ENCODE measurements at places on chromosomes 2 and 18.

- DNase-seq, result no peak
Observed at GRCh38 chr2:216465579-216466195, 33.0 kb upstream of the RPL37A start.

- DNase-seq, result no peak
Observed at GRCh38 chr2:139600166-139600565, 820.0 kb upstream of the NXPH2 start.

DNA sequence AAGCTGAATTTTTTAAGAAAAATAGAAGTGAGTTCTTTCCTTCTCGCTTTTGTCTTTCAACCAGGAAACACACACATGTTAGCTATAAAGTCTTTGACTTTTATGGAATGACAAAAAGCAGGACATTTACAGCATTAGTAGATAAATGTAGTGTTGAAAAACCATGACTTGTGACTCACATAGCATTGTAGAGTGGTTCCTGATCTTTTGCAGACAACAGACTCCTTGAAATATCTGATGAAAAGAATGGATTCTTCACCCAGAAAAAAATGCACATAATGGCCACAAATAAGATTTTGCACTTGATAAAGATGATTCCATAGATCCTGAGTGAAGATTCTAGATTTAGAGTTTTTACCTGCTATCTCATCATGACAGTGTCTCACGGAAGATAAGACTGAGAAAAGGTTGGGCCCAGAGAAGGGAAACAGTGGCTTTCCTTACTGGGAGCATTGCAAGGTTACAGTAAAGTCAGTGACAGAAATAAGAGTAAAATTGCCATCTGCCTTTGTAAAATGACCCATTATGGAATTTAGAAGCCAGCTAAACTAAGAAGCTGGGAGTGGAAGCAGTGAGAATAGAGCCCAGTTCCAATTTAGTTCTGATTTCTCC lies 14.0 kb downstream of the SMARCAL1 start:
- DNase-seq, result peak; percentile 46

- no peak for DNase-seq
Observed at GRCh38 chr18:24009651-24010333, 4.8 kb upstream of the TTC39C start.

GRCh38 chr2:3175568-3175955 lies 202.1 kb downstream of the EIPR1 start:
- no peak for DNase-seq

DNA sequence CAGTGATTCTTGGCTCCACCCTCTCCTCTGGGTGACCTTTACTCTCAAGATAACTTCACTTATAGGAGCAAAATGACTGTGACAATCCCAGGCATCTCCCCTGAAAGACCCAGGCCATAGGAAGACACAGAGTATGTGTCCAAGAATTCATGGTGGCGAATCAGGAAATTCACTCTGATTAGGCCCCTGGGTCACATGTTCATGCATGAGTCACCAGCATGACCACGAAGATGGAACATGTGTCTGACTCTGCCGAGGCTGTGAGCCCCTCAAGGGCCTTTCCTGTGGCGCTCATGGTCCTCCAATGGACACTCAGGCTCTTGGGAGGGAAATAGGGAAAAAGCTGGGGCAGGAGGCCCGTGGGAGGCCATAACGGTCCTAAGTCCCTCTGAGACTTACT lies 74.0 kb upstream of the TEX51 start:
- DNase-seq, result no peak

Measured in fibroblast of skin of scalp (primary cell).